ENCODE measurements at places on chromosomes 2 and 18.

GRCh38 chr2:233083782-233084181, 23.6 kb downstream of the INPP5D start:
- no peak for DNase-seq

- DNase-seq, result no peak
Observed at GRCh38 chr18:33201509-33201926, 239.0 kb downstream of the CCDC178 start.

- DNase-seq, result no peak
Observed at GRCh38 chr2:158091647-158092046, 10.0 kb upstream of the UPP2 start.

GRCh38 chr18:26511339-26512071, 36.8 kb downstream of the KCTD1 start:
- DNase-seq, result no peak

GRCh38 chr2:647003-647560, 30.1 kb downstream of the TMEM18 start:
- no peak for DNase-seq

GRCh38 chr2:171348056-171348455, 85.7 kb downstream of the METTL8 start:
- no peak for DNase-seq

GRCh38 chr18:22378672-22379282, 38.9 kb downstream of the CTAGE1 start:
- DNase-seq, result no peak

- no peak for DNase-seq
Observed at GRCh38 chr2:149816756-149817551, 229.4 kb upstream of the MMADHC start.

DNA sequence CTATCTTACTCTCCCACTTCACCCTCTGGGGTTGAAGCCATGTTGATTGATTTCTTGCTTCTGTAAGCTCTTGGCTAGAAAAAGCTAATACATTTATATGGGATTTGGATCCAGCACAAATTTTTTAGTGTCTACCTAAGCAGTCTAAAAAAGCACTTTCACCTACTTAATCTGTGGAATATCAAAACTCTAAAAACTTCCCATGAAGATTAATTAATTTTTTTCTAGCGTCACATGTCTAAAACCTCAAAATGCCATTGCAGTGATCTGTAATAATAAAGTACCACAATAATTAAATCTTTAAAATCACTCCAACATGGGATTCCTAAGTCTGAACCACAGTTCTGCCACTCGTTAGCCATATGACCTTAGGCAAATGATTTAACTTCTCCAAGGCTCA, 180.1 kb downstream of the EN1 start:
- DNase-seq, result no peak

DNA sequence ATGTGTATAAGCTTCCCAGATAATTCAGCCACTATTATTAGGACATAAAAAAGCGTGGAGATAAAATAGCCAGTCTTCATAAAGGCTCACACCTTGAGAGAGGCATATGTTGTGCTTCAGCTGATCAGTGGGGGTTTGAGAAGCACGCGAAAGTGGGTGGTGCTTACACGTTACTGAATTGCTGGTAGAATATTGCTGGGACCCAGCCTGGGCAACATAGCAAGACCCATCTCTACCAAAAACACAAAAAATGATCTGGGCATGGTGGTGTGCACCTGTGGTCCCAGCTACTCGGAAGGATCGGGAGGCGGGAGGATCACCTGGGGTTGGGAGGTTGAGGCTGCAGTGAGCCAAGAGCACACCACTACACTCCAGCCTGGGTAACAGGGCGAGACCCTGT, 74.9 kb upstream of the MBOAT2 start:
- no peak for DNase-seq

DNA sequence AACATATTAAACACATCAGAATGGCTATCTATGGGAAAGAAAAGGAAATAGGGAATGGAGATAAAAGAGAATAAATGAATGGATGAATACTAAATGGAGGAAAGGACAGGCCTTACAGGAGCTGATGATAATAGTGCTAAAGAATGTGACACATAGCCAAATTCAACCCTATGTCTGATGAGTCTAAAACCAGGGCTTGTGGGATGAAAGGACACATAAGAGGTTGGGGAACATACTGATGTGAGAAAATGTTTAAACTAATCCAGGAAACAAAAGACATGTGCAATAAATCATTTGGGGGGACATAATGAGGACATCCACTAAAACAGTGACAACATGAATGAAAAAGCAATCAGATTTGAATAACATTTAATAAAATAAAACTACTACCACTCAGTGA, 120.0 kb downstream of the DYM start:
- DNase-seq, result no peak

DNA sequence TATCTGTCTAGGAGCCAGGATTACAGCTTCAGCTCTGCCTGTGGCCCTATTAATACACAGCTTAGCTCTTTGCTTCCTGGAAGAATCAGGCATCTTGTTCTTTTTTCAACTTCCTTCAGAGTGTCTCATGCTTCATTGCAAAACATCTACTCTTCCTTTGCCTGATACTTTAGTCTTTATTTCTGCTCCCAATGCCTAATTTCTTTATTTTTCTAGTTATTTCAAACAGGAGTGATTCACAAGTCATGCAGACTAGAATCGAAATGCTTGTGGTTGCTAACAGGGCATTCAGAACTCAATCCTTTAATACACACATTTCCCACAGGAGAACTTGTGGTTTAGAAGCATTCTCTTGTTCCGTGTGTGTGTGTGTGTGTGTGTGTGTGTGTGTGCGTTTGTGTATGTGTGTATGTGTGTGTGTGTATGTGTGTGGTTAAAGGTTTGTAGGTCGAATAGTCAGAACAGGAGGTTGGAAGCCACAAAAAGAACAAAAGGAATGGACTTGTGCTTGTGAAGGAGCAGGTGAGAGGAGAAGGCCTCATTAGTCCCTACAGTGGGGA, 28.3 kb upstream of the INSIG2 start:
- DNase-seq, result no peak

GRCh38 chr18:43648002-43648401, 370.7 kb upstream of the SYT4 start:
- no peak for DNase-seq
